ENCODE measurements at places on chromosomes 2 and 18. TPM values are rescaled to one million over a fixed set of nuclear protein-coding genes. Genes with fewer than 3 reads are reported as not detected.

Gene ASXL3
- 0.62 TPM for total RNA-seq

DNA sequence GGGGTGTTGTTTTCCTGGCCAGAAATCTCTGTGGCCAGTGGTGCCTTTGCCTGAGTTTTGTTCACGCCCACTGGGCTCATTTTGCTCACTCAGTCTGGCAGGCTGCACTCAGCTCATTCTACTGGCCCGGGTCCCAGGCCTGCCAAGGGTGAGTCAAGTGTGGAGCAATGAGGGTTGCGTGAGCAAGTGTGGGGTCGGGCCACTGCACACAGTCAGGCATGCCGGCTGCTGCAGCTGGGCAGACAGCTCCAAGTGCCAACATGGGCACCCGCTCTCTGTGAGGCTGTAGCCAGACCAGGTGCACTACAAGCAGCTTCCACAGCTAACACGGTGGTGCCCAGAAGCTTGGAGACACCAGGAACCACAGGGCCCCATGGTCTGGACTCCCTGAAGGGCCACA, 801.1 kb upstream of the RAB6C start:
- no peak for DNase-seq

DNA sequence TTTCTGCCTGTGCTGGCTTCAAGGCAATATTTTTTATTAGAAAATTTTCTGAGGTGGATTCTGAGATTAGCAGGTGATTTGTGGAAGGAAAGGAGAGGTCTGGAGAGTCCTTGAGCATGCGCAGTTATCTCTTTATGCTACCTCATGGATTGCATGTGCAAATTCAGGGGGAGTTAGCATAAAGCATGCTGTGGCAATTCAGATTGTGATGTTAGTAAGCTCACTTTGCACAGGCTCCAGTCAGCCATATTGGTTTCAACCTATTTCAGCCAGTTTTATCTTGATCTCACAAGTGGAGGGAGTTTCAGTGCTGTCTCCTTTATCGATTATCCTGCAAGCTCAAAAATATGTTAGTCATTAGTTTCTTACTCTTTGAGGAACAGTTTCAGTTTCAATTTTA, 2012.3 kb upstream of the PIK3C3 start:
- no peak for DNase-seq

DNA sequence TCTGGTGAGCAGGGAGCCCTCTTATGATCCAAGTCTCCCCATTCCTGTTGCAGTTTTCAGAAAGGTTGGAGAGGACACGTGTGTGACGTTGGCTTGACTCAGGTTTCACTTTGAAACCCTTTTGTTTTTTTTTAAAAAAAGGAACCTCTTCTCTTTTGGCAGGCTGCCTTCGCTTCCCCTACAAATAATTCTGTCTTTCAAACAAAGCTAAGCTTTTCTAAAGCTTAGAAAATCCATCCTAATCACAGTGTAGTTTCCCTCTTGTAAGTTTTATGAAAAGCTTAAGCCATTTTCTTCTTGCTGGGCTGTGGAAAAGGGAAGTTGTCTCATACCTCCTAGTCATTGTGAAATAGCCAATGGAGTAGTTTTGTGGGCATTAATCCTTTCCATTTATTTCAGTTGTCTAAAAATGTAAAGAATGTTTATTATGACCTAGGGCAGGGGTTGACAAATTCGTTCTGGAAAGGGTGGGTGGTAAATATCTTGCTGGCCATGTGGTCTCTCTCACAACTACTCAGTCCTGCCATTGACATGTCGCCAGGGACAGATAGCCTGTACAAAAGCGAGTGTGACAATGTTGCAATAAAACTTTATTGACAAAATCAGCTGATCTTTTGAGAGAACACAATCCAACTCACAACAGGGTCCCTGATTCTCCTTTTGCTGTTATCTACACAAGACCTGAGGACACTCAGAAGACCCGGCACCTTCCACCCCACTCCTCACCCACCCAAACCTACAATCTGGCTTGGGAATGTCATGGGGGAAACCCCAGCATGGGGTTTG, 878.8 kb downstream of the RNF144A start:
- no peak for DNase-seq

DNA sequence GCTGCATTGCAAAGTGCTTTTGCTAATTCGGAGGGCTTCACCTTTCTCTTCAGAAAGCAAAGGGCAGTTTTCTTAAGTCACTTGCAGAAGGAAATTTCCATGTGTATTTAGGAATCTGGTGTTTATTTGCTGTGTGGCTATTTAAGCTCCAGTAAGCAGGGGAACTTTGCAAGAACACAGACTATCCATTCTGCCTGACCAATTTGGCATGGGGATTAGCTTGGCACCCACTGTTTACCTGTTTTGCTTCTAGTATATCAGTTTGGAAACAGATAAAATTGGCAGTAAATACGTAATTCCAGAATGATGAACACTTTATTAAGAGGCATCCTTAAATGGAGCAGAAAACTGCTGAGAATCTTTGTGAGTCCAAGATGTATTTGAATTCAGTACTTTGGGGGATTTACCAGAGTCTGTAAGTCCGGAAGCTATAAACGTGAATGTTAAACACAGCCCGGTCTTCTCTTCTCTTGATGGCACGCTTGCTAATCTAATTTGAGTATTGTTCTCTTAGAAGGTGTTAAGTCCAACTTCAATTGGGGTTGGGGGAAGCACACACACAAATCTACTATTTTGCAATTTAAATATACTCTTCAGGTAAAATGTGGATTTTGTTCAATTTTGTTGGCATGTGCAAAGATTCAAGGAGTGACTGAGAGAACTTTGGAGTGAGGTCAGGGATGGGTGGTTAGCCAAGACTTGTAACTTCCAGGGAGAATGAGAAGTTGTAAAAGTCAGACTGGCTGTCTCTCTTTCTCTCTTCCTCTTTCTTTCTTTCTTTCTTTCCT, 650 bp downstream of the ACKR3 start:
- no peak for DNase-seq

Gene PLEKHA3
- total RNA-seq, result 2.7 TPM

Gene FBXO48
- total RNA-seq, result 1.7 TPM

DNA sequence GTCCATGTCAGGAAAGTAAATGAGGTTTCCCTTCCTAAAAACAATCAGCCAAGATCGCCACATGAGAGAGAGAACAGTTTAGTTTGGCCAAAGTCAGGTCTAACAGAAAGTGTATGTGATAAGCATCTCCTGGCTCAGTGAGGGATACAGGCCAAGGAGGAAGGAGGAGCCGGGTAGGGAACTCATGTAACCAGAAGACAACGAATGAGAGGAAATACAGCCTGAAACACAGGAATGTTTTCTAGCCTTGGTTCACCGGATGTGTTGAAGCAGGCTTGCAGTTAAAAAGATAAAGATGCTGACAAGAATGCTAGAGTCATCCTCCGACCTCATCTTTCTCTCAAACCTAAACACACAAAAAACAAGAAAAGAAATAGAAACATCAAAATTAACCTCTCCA, 283.9 kb upstream of the SIX2 start:
- no peak for DNase-seq

DNA sequence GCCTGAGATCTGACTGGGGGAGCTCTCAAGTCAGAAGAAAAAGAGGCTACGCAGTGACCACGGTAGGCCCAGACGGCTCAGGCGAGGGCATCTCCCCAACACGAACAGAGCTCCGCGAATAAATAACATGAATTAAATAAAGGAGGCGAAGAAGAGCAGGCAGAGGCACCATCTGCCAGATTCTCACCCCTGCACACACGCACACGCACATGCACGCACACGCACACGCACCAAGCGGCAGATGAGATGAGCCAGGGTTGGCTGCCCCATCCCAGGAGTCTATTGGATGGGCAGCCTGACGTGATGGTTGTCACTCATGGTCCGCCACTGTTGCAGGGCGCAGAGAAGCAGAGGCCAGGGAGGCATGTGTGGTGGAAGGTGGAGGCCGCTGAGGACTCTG, 50.4 kb upstream of the ASXL2 start:
- no peak for DNase-seq

Gene SPATA3
- 0.25 TPM for total RNA-seq

Gene CCDC121
- 3.2 TPM for total RNA-seq

DNA sequence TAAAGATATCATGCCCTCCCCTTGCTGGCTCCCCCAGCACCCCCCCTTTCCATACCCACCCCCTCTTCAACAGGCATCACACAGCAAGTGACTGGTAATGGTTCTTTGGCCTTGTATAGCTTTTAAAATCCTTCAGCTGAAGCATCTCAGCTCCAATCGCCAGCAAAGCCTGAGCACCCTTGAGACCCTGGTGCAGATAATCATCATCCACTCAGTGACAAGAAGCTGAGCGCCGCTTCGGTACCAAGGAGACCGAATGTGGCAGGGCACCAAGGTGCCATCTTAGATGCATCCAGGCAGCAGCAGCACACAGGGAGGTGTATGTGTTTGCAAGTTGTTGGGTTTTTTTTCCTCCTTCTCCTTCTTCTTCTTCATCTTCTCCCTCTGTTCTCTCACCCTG, 232.7 kb downstream of the BCL11A start:
- DNase-seq, result no peak

- DNase-seq, result no peak
Measured at GRCh38 chr18:80143881-80144280, 34.8 kb downstream of the ADNP2 start.

DNA sequence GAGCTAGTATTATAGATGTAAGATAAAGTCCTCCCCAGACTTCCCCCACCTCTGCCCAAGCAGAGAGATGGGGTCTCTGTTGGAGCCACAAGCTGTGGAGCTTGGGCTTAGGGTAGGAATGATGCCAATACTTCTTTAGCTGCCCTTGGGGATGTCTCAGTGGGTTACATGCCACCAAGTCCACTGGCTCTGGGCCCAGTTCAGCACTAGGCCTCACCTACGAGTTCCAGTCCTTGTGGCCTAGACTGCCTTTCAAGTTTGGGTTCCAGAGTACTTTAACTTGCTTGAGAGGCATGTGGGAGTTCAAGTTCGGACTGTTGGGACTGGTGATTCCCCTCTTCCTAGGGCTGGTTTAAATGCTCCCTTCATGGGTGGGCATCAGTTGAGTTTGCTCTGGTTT, 272.4 kb downstream of the PTPRM start:
- DNase-seq, result no peak

- DNase-seq, result no peak
Measured at GRCh38 chr2:6940820-6941219, 23.6 kb downstream of the RNF144A start.

DNA sequence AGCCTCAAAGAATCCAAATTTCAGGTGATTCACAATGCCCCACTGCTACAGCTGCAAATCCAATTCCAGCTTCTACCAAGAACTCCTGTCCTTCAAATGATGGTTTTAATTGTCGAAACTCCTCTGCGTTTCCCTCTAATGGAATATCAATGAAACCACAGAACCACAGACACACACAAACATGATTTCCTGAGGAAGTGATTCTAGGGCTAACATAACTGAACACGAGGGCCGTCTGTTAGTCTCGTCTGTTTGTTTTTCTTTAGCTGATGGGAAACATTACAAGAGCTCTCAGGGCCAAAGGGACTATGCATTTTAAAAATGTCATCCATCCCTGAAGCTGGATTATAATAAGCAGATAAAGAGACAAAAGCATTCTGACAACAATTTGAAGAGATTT, 59.4 kb downstream of the RNF152 start:
- no peak for DNase-seq
